Stimulated activated CD4-positive, alpha-beta T cell treated with anti-CD3 and anti-CD28 coated beads, Interleukin-1b, Interleukin-23, amount 100 ng/mL, for 48 hours (primary cell): ENCODE measurements at places on chromosomes 7 and 10.

DNA sequence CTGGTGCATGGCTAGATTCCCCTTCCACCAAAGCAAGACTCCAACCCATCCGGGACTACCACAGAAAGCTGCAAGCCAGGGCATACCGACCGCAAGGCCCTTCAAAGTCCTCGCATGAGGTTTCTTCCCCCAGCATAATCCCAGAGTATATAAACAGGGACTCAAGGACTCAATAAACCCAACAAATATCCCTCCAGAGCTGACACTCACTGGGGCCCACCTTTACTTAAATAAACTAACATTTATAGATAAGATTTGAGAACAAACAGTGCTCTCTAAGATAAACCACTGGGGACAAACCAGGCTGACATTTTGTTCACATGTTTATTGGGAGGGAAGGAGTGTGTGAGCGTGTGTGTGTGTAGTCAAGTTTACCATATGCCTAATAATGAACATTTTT, 138.2 kb downstream of the ADAM12 start:
- no peak for DNase-seq

GRCh38 chr10:36720895-36721294, 404.5 kb upstream of the ANKRD30A start:
- DNase-seq: no peak

- peak; percentile 46 for DNase-seq
These were observed 744 bp downstream of the FRAT2 start for GRCh38 chr10:97333601-97334369.

- no peak for DNase-seq
These were observed 69.5 kb downstream of the TCERG1L start for GRCh38 chr10:131242007-131242406.

GRCh38 chr10:78437998-78438906, 404.6 kb downstream of the RPS24 start:
- DNase-seq: peak; percentile 9

GRCh38 chr7:7795203-7795602, 76.8 kb upstream of the RPA3 start:
- DNase-seq: no peak

- no peak for DNase-seq
These were observed 1.1 kb upstream of the FEZF1 start for GRCh38 chr7:122305475-122306319.
